ENCODE measurements at places on chromosomes 5 and 9.

GRCh38 chr9:76570826-76571225 lies 111.8 kb downstream of the GCNT1 start:
- DNase-seq = no peak

- no peak for DNase-seq
Measured at GRCh38 chr5:157558041-157558595, 17.5 kb downstream of the ADAM19 start.

- no peak for DNase-seq
Measured at GRCh38 chr9:17481565-17481964, 97.3 kb upstream of the SH3GL2 start.

DNA sequence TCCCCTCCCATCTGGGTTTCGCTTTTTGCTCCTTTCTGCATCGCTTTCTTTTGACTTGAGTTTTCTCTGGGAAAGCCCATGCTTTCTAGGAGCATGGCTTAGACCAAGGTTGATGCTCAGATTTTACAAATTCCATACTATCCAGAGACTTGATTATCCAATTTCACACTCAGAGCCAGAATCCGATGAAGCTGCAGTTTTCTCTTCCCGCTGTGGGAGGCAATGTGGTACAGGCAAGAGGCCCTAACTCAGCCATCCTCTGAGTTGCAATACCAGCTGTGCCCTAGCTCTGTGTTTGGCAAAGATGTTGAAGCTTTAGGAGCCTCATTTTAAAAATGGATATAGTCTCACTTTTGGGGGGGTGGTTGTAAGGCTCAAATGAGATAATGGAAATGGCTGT lies 85.1 kb downstream of the BRINP1 start:
- DNase-seq = no peak
